A549 treated with Mapracorat at 1 μM for 4 hours (cell line): ENCODE measurements at places on chromosomes 3 and 15. TPM values are rescaled to one million over a fixed set of nuclear protein-coding genes. Genes with fewer than 3 reads are reported as not detected.

CCRL2 gene
- total RNA-seq, result 0.07 to 0.17 TPM (median 0.11 TPM) in 4 of 5 replicates, not detected in the other

TMEM108 gene
- not detected in 5 replicates for total RNA-seq

THUMPD3 gene
- total RNA-seq, result 45.7 to 61.7 TPM (median 51.3 TPM) in 5 replicates

PSTPIP1 gene
- total RNA-seq, result not detected in 5 replicates

HHLA2 gene
- 0.09 TPM in 1 of 5 replicates, not detected in the others for total RNA-seq

MYZAP gene
- 0.75 to 1.2 TPM (median 1.1 TPM) in 5 replicates for total RNA-seq

GPR62 gene
- total RNA-seq, result not detected in 5 replicates

RHCG gene
- total RNA-seq, result 35.5 to 49.8 TPM (median 39.6 TPM) in 5 replicates

CPN2 gene
- total RNA-seq, result not detected in 5 replicates

SLC22A13 gene
- total RNA-seq, result not detected in 5 replicates

FSD2 gene
- not detected in 5 replicates for total RNA-seq

SEMA5B gene
- 0.15 to 0.66 TPM (median 0.33 TPM) in 5 replicates for total RNA-seq

KNG1 gene
- total RNA-seq, result not detected in 5 replicates

AADACL2 gene
- total RNA-seq, result not detected in 5 replicates

FBXW12 gene
- not detected in 5 replicates for total RNA-seq

ZBTB47 gene
- 5.0 to 7.1 TPM (median 6.4 TPM) in 5 replicates for total RNA-seq

LOXL1 gene
- 0.38 to 0.90 TPM (median 0.81 TPM) in 5 replicates for total RNA-seq

IL17RD gene
- total RNA-seq, result 0.54 to 1.4 TPM (median 1.1 TPM) in 5 replicates

PAQR5 gene
- 68.2 to 104 TPM (median 99.3 TPM) in 5 replicates for total RNA-seq

CPNE9 gene
- total RNA-seq, result 0.15 to 0.31 TPM (median 0.17 TPM) in 3 of 5 replicates, not detected in the others

CHCHD6 gene
- 16.2 to 23.2 TPM (median 21.4 TPM) in 5 replicates for total RNA-seq

DNAJA4 gene
- total RNA-seq, result not detected in 5 replicates

ZPLD1 gene
- not detected in 5 replicates for total RNA-seq

IQCF5 gene
- not detected in 5 replicates for total RNA-seq

PIF1 gene
- total RNA-seq, result 11.6 to 23.5 TPM (median 16.4 TPM) in 5 replicates

SLC22A14 gene
- 0.06 to 0.07 TPM (median 0.07 TPM) in 3 of 5 replicates, not detected in the others for total RNA-seq

CLSTN2 gene
- 0.02 to 0.08 TPM (median 0.04 TPM) in 5 replicates for total RNA-seq

SCAMP5 gene
- total RNA-seq, result 10.3 to 14.6 TPM (median 12.4 TPM) in 5 replicates

LRRIQ4 gene
- not detected in 5 replicates for total RNA-seq

SUCNR1 gene
- total RNA-seq, result 0.06 to 0.16 TPM (median 0.12 TPM) in 5 replicates

CHRD gene
- total RNA-seq, result 0.13 to 0.46 TPM (median 0.15 TPM) in 4 of 5 replicates, not detected in the other

LRRK1 gene
- total RNA-seq, result 12.6 to 19.9 TPM (median 18.0 TPM) in 5 replicates

ZNF660 gene
- not detected in 5 replicates for total RNA-seq

STRIT1 gene
- not detected in 5 replicates for total RNA-seq

ACTRT3 gene
- total RNA-seq, result 2.2 to 3.1 TPM (median 2.8 TPM) in 5 replicates

ISLR gene
- total RNA-seq, result 0.22 to 0.50 TPM (median 0.39 TPM) in 5 replicates

SNRPN gene
- 95.9 to 102 TPM (median 96.5 TPM) in 5 replicates for total RNA-seq

SERINC4 gene
- total RNA-seq, result 0.07 to 0.08 TPM in 2 of 5 replicates, not detected in the others

BCL2A1 gene
- 9.8 to 18.7 TPM (median 12.3 TPM) in 5 replicates for total RNA-seq

SCG5 gene
- total RNA-seq, result 1.9 to 2.4 TPM (median 2.3 TPM) in 5 replicates

DUOXA2 gene
- not detected in 5 replicates for total RNA-seq

TMCO5A gene
- total RNA-seq, result not detected in 5 replicates

SCAANT1 gene
- 1.7 TPM in 1 of 5 replicates, not detected in the others for total RNA-seq

GOLGA6L7 gene
- not detected in 5 replicates for total RNA-seq

CLPX gene
- total RNA-seq, result 37.2 to 54.0 TPM (median 48.0 TPM) in 5 replicates

AGBL1 gene
- total RNA-seq, result not detected in 5 replicates

CCR3 gene
- not detected in 5 replicates for total RNA-seq

PARP15 gene
- not detected in 5 replicates for total RNA-seq

ZCWPW2 gene
- not detected in 5 replicates for total RNA-seq

TRIP4 gene
- total RNA-seq, result 24.8 to 33.6 TPM (median 25.9 TPM) in 5 replicates

TBL1XR1 gene
- 13.3 to 23.7 TPM (median 20.8 TPM) in 5 replicates for total RNA-seq
